Activated T-cell treated with anti-CD3 and anti-CD28 coated beads, Interleukin-2, amount 50 U/mL, for 24 hours (primary cell): ENCODE measurements at places on chromosomes 13 and 19.

- no peak for DNase-seq
Observed at GRCh38 chr19:7720351-7720750, 11.6 kb downstream of the CLEC4G start.

- DNase-seq = no peak
Observed at GRCh38 chr13:44755872-44756271, 179.7 kb upstream of the TSC22D1 start.

DNA sequence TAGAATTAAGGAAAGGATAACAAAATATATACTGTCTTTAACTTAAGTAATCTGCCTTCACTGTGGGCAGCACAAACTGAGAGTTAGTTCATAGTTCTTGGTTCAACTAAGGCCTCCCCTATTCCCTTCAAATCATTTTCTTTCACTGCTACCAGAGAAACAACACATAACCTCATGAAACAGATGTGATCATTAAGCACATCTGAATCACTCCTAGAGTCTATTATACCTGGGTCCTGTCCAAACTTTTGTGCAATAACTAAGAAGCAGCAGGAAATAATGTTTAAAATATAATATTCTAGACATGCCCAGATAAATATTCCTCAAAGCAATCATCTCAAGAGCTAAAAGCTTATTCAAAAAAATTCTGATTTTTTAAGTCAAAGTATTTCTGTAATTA, 62.9 kb downstream of the ZC3H13 start:
- DNase-seq = no peak

DNA sequence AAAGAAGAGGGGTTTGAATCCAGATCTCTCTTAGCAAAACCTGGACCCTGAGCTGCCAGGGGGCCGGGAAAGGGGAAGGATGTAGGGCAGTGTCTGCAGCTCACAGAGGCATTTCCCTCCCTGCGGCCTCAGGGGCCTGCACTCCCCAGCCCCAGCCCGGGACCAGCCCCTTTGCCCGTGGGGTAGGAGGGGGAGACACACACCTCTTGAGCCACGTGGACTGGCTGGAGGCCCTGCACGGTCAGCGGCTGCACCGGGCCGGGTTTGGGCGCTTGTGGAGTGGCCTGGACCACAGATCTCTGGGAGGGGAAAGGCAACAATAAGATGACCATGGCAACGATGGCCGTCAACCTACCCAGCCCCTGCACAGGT, 26.9 kb downstream of the RFX1 start:
- DNase-seq = no peak

DNA sequence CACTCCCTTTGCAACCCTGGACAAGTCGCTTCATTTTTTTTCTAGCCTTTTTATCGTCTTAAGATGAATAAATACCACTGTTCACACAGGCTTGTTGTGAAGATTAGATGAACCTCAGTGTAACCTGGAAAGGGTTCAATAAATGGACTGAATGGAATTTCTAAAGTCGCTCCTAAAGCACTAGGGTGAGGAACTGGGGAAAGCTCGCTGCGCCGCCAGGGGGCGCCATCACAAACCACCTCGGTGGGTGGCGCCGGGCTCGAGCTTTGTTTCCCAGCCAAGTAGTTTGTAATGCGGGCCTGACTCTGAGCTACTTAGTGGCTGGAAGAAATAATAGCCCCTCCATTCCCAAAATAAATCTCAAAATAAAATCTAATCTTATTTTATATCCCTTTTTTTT, 2.2 kb upstream of the CEACAM6 start:
- peak; percentile 85 for DNase-seq

DNA sequence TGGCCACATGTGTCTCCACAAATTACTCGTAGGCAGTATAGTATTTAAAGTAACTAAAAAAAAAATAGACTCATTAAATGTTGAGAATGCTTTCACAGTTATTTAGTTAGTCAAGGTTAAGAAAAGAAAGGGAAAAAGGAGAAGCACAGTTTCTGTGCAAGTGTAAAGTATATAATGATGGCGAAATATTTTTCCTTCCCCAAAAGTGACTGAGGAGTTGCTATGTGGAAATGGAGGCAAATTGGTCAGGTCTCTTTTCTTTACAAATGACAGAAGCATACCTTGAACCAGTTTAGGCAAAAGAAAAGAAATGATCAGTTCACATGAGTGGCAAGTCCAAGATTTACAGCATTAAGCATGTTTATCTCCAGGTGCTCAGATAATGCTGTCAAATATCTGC, 18.0 kb downstream of the CSNK1A1L start:
- DNase-seq = no peak

GRCh38 chr13:99268822-99269221, 10.6 kb upstream of the GPR18 start:
- DNase-seq = no peak

GRCh38 chr13:103039183-103039582, 27.0 kb downstream of the SLC10A2 start:
- DNase-seq = no peak

DNA sequence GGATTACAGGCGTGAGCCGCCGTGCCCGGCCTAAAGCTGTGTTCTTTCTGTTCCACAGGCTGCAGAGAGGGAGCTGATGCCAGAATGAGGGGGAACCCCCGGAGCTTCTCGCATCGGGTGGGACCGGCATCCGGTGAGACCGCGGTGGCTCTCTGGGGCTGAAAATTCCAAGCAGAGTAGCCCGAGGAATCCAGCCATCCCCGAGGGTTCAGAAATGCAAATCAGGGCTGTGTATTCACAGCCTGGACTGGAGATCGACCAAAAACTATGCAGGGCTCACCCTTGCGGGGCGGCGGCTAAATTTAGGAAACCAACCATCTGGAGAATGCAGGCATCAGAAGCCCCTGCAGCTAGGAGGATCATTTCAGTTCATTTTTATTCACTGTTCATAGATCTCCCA, 99.2 kb downstream of the GNG7 start:
- DNase-seq = peak; percentile 31

- no peak for DNase-seq
Observed at GRCh38 chr19:39106194-39106593, 19.4 kb upstream of the PAK4 start.

- DNase-seq = peak; percentile 73
Observed at GRCh38 chr13:27619728-27620376, 477 bp downstream of the LNX2 start.

GRCh38 chr13:24911133-24911908, 147.4 kb downstream of the RNF17 start:
- no peak for DNase-seq

GRCh38 chr19:3691372-3691716, 8.9 kb downstream of the PIP5K1C start:
- no peak for DNase-seq

DNA sequence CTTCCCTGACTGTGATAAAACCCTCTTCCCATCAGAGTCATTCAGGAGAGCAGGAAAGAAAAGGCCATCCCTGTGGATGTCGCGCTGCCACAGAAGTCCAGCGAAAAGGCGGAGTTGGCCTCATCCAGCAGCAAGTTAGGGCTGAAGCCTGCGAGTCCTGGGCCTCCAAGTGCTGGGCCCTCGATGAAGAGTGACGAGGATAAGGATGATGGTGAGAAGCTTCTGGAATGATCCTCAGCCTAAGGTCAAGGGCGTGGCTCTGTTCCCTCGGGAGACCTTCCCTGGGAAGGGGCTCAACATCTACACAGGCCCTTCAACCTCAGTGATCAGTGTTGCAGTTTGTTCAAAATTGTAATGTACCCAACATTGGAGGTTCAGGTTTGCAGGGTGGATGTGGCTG, 22.3 kb downstream of the TEX29 start:
- DNase-seq = no peak

DNA sequence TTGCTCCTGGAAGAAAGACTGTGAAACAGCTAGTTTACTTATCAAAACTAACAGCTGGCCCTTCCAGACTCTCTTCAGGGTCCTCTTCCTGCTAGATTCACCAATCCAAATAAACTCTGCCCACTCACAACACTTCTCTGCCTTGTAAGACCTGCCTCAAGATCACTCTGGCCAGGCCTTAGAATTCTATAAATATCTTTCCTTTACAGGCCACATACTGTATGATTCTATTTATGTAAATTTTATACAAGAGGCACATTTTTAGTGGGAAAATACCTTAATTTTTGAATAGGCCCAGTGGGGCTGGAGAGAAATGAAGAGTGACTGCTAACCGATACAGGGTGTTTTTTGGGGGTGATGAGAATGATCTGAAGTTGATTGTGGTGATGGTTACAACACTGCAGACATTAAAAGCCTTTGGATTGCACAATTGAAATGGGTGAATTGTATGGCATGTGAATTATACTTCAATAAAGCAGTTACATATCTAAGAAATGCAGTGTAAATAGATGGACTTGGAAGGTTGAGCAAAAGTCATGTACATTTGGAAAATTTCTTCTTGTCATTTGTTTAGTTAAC, 141.8 kb downstream of the GPC5 start:
- no peak for DNase-seq

- no peak for DNase-seq
Observed at GRCh38 chr19:33722456-33723239, 74.0 kb upstream of the KCTD15 start.

DNA sequence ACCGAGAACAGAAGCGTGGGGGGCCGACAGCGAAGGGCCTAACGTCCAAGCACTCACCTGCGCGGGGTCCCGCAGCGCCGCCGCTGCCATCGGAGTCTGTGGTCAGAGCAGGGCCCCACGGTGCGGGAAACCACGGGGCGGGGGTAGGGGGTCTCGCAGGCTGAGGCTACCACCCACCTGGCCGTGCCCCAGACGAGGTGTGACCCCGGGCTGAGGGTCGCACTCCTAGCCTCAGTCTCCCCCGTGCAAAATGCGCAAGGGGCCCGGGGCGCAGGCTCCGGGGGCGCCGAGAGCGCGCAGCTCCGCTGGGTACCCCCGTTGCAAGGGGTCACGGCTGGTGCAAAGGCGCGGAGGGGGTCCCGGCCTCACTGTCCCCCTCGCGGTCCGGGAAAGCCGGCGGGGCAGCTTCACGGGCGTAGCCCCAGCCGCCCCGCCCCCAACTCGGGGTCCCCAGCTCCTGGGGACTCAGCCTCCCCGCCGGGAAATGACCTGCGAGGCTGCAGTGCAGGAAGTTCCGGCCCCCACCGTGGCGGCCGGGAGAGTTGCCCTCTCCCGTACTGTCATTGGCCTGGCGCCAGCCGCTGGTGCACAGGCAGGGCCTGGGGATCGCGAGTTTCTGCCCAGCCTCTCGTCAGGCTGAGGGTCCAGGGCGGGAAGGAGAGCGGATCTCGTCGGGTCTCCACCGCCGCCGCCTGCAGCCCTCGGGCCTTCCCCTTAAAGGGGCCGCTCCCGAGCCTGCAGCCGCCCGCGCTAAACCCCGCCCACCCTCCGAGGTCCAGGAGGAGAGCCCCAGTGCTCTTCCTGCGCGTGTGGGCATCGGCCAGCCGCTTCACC, at the start of gene ZNF792:
TSS of gene ZNF792 (minus strand) at position 657 of the 834 bp plus-strand sequence. CDS start at position 90, 567 bp downstream.
- peak; percentile 75 for DNase-seq

- DNase-seq = no peak
Observed at GRCh38 chr13:112831196-112831595, 137.8 kb upstream of the MCF2L start.

- no peak for DNase-seq
Observed at GRCh38 chr13:36259361-36260137, 38.1 kb downstream of the CCDC169 start.

- no peak for DNase-seq
Observed at GRCh38 chr19:46744005-46744691, 1.7 kb upstream of the FKRP start.

- DNase-seq = peak; percentile 64
Observed at GRCh38 chr19:4916292-4917082, 7.2 kb downstream of the UHRF1 start.

DNA sequence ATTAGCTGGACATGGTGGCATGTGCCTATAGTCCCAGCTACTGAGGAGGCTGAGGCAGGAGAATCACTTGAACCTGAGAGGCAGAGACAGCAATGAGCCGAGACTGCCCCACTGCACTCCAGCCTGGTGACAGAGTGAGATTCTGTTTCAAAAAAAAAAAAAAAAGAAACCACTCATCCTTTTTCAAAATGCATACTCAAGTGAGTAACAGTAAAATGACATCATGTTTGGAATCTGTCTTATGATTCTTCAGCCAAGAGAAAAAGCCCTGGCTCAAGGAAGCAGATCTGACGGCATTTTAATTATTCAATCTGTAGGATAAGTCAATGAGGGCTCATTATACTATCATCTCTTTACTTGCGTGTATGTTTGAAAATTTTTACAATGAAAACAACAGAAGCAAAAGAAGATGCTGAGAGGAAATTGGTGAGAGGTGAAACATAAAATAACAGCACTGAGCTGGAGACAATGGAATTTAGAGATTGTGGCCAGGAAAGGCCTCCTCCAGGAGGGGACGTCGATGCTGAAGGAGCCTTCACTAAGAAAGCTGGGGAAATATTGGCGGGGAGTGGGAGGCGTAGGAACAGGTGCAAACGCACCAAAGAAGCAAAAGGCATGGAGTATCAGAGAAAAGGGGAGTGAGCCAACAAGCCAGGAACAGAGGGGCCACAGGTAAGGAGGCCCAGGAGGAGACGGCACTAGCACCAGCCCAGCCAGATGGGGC, 12.9 kb upstream of the CCNE1 start:
- DNase-seq = no peak

DNA sequence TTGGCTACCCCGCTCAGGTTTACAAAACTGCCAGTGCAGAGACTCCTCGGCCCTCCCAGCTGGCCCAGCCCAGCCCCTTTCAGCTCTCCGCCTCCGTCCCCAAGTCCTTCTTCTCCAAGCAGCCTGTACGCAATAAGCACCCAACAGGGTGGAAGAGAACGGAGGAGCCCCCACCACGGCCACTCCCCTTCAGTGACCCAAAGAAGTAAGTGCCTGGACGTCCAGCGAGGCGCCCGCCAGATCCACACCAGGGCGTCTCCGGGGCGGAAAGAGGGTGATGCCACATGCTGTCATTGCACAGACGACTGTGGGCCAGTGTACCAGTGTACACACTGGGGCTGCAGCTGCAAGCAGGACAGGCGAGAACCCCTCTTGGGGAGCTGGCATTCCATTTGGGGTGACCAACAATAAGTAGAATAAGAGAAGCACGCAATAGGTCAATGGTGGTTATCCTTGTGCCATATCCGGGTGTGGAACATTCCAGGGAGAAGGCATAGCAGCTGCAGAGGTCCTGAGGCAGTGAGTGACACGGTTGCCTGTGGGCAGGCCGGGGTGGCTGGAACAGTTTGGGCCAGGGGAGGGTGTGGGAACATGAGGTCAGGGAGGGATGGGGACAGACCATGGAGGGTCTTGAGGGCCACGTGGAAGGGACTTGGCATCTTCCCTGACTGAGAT, 41.3 kb downstream of the DPF1 start:
- no peak for DNase-seq

DNA sequence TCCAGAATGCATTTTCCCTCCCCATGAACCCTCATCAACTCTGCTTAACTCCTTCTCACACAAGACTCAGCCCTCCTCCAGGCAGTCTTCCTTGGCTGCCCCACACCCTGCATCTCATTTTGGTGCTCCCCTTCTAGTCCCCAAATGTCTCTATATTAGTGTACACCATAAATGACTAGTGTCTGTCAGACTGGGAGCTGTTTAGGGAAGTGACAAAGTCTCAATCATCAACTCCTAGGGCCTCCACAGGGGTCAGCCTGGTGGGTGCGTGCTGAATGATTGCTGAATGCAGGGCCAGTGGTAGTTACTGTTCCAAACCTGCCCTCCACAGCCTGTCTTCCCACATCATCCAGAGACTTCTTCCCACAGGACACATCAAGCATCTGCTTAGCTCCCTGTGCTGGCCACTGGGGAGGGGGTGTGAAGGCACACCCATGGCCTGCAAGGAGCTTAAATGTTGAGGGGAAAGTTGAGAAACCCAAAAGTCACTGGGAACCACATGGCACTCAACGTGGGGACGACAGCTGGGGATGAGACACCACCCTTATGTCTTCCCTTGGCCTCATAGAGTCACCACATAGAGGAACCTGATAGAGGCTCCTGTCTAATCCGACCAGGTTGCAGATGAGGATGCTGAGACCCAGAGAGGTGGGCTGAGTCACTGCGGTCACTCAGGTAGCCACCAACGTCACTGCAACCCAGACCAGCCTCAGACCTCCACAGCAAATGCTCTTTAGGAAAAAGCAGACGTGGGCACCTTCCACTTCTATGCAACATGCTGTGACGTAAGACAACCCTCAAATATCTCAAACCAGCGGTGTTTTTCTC, 79.3 kb upstream of the TM9SF2 start:
- peak; percentile 43 for DNase-seq
